ENCODE measurements at places on chromosomes 13 and 19.
A peak's percentile ranks its signal among the peaks of the same experiment; 100 is the strongest.

DNA sequence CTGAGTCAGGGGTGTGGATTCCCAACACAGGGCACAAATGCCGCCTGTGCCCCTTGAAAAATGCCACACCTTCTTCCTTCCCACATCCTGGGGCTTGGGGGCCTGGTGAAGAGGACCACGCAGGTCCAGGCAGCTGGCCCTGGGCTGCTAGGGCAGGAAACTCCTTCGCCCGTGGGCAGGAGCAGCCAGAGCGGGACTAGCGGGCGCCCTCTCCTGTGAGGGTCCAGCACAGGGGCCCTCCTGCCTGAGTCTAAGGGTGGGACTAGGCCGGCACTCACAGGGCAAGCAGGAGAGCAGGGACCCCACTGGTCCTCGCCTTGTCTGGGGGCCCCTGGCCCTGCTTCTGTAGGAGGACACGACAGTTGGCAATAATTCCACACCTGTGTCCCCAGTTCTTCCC, 7.5 kb upstream of the CEBPA start:
- DNase-seq = no peak

DNA sequence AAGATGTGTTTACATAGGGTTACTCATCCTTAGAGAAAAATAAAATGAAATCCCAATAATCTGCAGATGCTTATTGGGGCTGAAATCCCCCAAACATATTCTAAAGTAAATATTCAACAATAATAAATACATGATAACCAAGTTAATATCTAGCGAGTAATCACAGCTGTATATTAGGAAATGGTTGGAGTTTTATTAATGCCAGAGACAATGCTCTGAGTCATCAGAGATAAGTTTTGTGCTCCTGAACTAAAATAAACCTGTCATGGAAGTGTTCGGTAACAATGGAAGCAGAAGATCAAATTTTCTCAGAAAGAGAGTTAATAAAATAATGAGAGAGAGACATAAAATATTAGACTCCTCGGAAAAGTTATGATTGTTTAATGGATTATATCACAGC, 31.4 kb downstream of the FLT1 start:
- no peak for DNase-seq

GRCh38 chr13:94988654-94989053, 276.3 kb upstream of the SOX21 start:
- no peak for DNase-seq

DNA sequence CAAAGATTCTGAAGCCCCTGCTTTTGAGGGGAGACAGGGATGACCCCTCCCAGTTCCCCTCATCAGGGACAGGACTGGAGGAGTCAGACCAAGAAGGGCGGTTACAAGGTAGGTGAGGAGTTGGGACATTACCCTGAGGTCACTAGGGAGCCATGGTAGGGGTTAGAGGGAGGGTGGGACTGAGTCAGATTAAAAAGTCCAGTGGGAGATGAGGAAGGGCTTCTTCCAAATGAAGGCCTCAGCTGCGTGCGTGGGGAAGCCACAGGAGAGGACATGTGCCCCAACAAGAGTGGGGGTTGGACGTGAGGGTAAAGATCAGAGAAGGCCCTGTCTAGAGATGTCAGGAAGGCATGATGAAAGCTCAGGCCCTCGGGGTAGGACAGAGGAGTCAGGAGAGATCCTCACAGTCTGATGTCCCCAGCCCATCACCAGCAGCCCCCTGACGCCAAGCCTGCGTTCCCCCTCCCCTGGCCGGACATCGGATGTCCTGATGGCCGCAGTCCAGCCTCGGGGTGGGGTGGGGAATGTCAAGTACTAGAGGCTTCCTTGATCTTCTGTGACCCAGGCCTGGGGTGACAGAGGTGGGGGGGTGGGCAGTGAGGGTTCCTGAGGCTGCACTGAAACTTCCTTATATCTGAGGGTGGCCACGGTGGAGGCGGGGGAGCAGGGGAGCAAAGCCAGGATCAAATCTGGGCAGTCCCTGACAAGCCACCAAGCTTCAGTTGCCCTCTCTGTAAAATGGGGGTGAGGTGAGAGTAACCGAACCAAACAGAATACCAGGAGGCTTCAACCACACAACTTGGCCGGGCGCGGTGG, 6.5 kb upstream of the MFSD12 start:
- no peak for DNase-seq

- no peak for DNase-seq
Measured at GRCh38 chr13:27354379-27354778, 70.0 kb upstream of the GTF3A start.

DNA sequence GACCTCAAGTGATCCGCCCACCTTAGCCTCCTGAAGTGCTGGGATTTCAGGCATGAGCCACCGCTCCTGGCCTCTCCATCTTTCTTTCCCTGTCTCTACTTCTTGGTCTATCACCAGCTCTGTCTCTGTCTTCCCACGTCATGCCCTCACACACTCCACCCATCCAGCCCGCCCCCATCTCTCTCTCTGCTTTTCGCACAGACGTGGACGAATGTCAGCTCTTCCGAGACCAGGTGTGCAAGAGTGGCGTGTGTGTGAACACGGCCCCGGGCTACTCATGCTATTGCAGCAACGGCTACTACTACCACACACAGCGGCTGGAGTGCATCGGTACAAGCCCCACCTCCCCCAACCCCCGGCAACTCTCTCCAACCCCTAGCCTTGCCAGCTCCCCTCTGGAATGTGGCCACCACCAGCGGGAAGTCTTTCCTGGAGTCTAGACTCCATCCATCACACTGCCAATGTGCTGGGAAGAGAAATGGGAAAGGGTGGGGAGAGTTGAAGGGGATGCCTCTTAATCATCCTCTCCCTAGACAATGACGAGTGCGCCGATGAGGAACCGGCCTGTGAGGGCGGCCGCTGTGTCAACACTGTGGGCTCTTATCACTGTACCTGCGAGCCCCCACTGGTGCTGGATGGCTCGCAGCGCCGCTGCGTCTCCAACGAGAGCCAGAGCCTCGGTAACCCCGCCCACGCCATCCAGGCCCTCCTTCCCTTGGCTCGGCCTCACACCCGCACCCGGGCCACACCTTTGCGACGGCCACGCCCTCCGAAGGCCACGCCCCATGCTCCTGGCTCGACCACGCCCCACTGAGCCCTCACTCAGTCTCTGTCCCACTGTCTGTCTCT, 22.5 kb downstream of the LTBP4 start:
- no peak for DNase-seq

DNA sequence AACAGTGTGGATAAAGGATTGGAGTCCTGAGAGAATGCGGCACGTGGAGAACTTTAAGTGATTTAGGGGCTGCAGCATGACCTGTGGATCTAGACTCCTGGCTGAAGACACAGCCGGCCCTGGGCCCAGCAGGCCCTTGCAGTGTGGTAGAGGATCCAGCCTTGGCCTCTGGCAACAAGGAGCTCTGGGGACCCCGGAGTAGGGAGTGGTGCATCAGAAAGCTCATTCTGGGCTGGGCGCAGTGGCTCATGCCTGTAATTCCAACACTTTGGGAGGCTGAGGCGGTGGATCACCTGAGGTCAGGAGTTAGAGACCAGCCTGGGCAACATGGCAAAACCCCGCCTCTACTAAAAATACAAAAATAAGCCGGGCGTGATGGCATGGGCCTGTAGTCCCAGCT, 76.0 kb downstream of the CHST8 start:
- no peak for DNase-seq

- no peak for DNase-seq
Measured at GRCh38 chr13:102395174-102395573, 6.7 kb downstream of the FGF14 start.

GRCh38 chr19:46978171-46978869, 41.3 kb upstream of the NPAS1 start:
- no peak for DNase-seq

DNA sequence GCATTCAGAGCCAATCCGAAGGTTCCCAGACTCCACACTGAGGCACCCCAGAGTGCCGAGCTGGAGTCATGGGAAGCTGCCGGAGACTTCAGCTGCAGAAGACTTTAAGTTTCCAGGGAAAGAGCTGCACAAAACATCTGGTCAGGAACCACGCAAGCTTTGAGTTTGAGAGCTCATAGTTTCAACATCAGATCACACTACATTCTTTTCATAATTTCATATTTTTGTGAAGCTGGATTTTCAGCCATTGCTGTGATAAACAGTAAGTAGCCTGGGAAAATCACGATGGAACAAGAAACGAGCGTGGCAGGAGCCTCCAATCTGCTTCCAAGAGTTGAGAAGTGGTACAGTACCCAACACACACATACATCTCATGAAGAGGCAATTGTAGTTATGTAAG, 25.5 kb upstream of the ATP12A start:
- no peak for DNase-seq

GRCh38 chr13:36096461-36097416, 34.4 kb downstream of the DCLK1 start:
- no peak for DNase-seq

- no peak for DNase-seq
Measured at GRCh38 chr19:43957891-43958290, 6.9 kb downstream of the ZNF221 start.

GRCh38 chr19:42325896-42326771, 699 bp downstream of the MEGF8 start:
- DNase-seq = peak; percentile 67

DNA sequence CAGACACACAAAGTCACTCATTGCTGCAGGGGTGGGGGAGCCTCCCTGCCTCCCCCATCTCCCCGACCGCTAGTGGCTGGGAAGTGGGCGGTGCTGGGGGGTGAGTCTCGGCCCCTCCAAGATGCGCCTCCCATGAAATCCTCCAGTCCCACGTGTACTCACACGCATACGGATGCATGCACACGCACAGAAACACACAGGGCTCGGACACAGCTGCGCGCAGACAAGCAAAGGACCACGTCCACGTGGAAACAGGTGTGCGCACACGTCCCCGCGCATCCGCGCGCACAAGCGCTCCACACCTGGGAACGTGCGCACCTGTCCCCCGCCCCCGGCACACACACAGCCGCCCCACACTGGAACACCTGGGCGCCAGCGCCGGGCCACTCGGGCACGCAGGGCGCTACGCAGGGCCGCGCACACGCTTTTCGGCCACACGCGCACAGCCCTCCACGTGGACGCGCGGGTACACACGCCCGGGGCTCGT, 687 bp downstream of the MATK start:
- DNase-seq = no peak

GRCh38 chr19:37306383-37306963, 64.4 kb upstream of the ZNF527 start:
- no peak for DNase-seq

DNA sequence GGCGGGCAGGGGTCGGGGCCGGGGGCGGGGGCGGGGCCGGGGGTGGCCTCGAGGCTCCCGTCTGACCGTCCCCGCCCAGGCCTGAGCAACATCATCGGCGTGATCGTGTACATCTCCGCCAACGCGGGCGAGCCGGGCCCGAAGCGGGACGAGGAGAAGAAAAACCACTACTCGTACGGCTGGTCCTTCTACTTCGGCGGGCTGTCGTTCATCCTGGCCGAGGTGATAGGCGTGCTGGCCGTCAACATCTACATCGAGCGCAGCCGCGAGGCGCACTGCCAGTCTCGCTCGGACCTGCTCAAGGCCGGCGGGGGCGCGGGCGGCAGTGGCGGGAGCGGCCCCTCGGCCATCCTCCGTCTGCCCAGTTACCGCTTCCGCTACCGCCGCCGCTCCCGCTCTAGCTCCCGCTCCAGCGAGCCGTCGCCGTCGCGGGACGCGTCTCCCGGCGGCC, 9.4 kb upstream of the CACNG6 start:
- DNase-seq = peak; percentile 32

GRCh38 chr19:42097461-42097860, 21.5 kb downstream of the ZNF574 start:
- no peak for DNase-seq

DNA sequence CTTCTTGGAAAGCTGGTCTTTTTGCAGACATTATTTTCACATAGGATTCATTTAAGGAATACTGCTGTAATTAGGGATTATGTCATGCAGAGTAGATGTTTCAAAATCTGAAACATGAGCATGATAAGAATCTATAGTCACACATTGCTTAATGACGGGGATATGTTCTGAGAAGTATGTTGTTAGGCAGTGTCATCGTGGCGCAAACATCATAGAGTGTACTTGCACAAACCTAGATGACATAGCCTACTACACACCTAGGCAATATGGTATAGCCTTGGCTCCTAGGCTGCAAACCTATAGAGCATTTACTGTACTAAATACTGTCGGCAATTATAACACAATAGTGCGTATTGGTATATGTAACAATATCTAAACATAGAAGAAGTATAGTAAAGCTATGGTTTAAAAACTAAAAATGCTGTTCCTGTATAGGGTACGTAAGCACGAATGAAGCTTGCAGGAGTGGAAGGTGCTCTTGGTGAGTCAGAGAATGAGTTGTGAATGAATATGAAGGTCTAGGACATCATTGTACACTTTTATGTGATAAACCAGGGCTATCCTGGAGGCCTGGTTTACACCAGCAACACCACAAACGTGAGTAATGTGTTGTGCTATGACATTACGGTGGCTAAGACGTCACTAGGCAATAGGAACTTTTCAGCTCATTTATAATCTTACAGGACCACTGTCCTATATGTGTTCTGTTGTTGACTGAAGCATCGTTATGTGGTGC, 283.1 kb downstream of the MTUS2 start:
- DNase-seq = no peak
